ENCODE measurements at places on chromosomes 13 and 19.
A peak's percentile ranks its signal among the peaks of the same experiment; 100 is the strongest.

DNA sequence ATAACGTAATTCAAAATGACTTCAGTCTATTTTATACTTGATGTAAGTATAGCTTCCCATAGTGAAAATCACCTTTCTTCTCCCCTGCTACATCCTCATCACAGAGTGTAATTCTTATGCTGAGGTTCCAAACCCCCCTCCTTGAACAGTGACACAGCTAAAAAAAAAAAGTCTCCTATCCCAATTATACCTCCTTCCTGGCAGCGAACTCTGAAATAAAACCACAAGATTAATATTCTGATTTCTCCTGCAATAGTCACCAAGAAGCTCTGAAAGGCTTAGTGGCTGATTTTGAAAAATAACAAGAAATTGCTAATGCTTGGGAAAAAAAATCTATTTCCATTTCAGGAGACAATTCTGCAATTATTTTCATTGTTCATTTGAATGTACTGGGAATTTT, 36.3 kb downstream of the EFNB2 start:
- no peak for DNase-seq

- DNase-seq = no peak
Measured at GRCh38 chr13:84563611-84564010, 681.3 kb upstream of the SLITRK1 start.

DNA sequence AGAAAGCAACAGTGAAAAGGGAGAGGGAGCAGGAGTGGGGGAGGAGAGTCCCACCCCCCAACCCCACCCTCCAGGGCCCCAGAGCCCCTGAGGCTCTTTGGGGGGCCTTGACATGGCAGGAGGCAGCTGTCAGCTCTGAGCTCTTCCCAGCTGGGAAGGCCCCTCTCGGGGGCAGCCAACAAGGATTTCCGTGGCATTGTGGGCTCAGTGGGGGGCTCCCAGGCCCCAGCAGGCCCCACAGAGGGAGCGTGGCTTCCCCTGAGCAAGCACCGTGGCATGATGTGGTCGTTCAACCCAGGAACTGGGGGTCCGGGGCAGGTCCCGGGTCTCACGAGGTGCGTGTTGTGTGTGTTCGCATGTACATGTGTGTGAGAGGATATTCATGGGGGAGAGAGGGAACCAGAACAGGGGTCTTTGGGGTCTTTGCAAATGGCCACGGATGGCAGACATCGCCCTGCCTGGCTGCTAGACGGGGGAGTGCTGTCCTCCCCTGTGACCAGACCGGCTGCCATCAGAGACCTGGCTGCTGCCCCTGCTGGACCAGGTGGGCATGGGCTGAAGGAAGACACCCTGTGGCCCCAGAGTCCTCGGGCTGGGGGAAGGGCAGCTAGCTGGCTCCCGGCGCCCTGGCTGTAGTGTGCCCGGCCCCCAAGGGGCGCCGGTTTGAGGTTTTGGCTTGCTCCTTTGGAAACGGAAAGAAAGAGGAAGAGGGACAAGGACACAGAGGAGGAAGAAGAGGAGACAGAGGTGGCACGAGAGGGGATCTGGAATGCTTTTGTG, 3.7 kb upstream of the AKAP8L start:
- no peak for DNase-seq

GRCh38 chr13:41193469-41193868, 900 bp downstream of the KBTBD7 start:
- no peak for DNase-seq

DNA sequence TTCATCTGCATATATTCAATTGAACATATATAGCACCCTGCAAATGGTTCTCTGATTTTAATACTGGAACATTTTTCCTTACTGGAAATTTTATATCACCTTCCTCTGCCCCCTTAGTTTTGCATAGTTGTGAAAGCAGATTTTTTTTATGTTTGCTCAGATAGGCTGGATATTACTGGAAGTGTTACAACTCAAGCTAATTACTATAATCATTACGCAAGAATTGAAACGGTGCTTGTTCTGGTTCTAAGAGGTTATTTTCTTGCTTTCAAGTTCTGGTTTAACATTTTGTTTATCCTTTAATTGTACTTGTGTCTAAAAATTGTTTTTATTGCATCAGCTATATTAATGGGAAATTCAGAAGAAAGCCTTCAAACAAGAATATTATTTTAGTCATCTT, 95.6 kb upstream of the MYO16 start:
- no peak for DNase-seq

GRCh38 chr13:32209652-32210051, 105.5 kb downstream of the ZAR1L start:
- peak; percentile 32 for DNase-seq

DNA sequence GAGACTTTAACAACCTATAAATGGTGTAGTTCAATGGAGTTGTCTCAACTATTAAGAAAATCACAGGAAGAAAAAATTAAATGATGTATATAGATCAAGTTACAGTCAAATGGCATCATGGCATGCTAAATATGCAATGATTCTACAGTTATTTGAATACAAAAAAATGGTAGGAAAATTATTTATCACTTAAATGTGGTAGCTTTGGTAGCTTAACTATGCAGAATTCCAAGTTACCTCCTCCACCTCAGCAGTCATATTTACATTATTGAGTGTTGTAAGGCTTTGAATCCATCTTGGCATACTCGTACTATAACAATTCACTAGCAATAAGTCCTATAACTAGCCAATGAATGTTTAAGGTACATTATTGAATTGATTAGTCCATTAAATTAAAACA, 36.8 kb downstream of the CAB39L start:
- DNase-seq = no peak

GRCh38 chr19:46022061-46022430, 807 bp downstream of the PGLYRP1 start:
- DNase-seq = no peak

GRCh38 chr19:15259907-15260306, 27.7 kb upstream of the EPHX3 start:
- no peak for DNase-seq
